Smooth muscle cell of the brain vasculature (primary cell): ENCODE measurements at places on chromosomes 2 and 18.
A peak's percentile ranks its signal among the peaks of the same experiment; 100 is the strongest.

GRCh38 chr2:24972315-24972961, 683 bp upstream of the DNAJC27 start:
- DNase-seq: peak; percentile 37

GRCh38 chr18:34911661-34912384, 129.4 kb upstream of the MAPRE2 start:
- DNase-seq: peak; percentile 84

DNA sequence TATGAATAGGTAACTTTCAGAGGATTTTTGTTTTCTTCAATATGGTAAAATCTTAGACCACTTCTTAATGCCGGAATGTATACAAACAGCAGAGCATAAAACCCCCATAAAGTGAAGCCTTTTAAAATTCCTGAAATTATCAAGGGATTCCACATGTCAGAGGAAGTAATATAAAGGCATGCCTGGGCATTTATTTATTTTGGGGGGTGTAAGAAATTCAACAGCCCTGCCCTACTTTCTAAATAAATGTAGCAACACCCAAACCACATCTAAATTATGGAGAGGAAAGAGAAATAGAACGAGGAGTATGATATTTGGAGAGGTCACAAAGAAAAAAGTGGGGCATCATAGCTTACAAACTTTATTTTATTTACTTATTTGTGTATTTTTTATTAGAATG, 9.9 kb downstream of the CHST9 start:
- no peak for DNase-seq

DNA sequence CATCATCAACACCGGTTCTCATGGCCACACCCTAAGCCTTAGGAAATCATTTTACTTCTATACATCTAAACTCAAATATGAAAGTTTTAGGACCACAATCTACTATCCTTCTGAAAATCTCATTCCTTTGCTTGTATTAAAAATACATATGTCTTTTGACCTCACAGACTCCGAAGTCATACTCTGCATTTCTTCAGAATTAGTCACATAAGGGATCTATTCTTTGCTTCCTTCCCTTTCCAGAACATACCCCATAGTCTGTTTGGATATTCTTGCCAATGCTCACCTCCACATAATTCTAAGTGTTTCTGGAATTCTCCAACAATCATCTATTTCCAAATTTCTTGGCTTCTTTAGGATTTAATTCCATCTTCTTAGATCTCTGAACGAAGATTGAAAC, 14.2 kb upstream of the DSG1 start:
- no peak for DNase-seq

DNA sequence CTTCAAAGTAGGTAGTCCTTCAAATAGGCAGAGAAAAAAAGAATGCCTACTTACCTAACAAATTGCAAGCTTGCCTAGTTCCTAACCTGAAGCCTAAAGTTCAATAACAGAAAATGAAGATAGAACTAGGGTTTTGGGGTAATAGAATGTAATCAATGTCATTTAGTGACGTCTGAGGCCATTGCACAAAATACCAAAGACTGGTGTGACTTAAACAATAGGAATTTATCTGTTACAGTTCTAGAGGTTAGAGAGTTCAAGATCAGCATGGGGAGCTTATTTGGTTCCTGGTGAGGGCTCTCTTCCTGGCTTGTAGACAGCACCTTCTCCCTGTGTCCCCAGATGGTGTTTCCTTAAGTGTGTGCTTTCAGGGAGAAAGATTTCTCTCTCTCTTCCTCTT, 4.7 kb upstream of the NPC1 start:
- DNase-seq: no peak

DNA sequence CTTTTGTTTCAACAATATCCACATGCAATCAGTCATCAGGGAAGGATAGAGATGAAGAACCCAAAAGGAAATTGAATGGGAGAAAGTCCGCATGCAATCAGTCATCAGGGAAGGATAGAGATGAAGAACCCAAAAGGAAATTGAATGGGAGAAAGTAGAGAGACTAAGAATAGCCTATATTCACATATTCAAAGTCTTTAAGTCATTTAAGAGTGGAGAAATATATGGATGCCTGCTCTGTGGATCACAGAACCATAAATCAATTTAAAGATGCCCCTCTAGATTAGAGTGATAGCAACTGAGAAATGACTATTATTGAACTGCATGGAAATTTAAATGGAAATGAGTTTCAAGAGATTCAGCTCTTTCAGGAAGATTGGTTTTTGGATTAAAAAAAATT, 90.0 kb upstream of the LPIN2 start:
- no peak for DNase-seq

DNA sequence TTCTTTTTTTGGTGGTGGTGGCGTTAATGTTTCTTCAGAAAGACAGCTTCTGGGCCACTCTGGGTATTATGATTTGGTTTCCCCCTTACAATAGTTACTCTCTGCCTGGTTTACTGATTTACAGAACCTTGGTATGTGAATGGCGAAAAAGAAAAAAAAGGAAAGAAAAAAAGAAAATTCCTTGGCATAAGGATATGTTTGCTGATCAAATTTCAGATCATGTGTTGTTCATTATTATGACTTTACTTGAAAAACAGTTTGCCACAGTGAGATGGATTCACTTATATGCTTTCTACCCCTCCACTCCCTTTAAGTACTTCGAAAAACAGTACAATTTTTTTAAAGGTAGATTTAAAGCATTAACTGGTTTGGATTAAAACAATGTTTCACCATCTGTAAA, 21.0 kb downstream of the BCL11A start:
- DNase-seq: no peak

- no peak for DNase-seq
These were observed 8.6 kb downstream of the RASGRP3 start for GRCh38 chr2:33485051-33485450.

- DNase-seq: no peak
These were observed 13.9 kb downstream of the CKAP2L start for GRCh38 chr2:112750560-112750843.

- DNase-seq: no peak
These were observed 105.4 kb downstream of the ACKR3 start for GRCh38 chr2:236675051-236675450.

GRCh38 chr2:216490061-216490460, 8.6 kb upstream of the RPL37A start:
- no peak for DNase-seq

DNA sequence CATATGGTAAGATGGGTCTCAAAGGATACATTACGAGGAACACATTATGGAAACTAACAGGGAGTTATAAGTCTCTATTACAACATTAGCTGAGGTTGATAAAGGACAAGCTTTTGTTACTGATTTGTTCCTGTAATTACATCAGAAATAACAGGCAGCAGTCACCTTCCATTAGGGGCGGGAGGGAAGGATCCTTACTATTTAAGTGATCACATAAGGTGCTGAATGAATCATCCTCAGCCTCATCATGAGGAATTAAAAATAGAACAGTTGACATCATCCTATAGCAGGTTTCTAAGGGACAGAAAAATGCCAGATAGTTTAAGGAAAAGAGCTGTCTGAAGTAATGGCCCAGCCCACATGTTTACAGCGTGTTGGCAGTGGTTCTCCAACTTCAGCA, 86.9 kb upstream of the MGAT5 start:
- DNase-seq: no peak
